ENCODE measurements at places on chromosomes 7 and 10.

GRCh38 chr10:61642150-61642571 is 20.6 kb upstream of the CABCOCO1 start:
- DNase-seq = no peak

DNA sequence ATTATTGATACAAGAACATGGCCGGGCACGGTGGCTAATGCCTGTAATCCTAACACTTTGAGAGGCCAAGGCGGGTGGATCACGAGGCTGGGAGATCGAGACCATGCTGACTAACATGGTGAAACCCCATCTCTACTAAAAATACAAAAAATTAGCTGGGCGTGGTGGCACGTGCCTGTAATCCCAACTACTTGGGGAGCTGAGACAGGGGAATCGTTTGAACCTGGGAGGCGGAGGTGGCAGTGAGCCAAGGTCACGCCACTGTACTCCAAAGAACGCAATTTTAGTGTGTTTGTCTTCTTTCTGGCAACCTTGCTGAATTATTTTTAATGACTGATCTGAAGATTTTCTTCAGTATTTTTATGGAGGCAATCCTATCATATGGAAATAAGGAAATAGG is 46.2 kb downstream of the IDE start:
- no peak for DNase-seq

GRCh38 chr10:127945948-127946711 is 39.2 kb downstream of the PTPRE start:
- no peak for DNase-seq

DNA sequence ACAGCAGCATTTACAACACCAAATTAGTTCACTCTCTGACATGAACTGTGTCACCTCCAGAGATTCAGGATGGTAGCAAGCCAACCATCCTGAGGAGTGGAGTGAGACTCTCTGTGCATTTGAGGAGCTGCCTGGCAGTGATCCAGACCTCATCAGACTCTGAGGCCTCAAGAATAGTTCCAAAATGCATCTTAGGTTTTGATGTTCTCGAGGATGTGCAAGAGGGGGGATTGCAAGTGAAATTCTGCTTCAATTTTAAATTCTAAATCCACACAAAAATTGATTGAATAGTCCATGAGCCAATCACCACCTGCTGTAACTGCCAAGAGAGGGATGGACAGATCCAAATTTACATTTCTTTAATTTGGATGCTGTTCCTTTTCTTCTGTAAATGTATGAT is 49.7 kb downstream of the SLK start:
- no peak for DNase-seq

- DNase-seq = peak; percentile 71
These were observed 145.4 kb upstream of the ASAH2 start for GRCh38 chr10:50396491-50397311.

DNA sequence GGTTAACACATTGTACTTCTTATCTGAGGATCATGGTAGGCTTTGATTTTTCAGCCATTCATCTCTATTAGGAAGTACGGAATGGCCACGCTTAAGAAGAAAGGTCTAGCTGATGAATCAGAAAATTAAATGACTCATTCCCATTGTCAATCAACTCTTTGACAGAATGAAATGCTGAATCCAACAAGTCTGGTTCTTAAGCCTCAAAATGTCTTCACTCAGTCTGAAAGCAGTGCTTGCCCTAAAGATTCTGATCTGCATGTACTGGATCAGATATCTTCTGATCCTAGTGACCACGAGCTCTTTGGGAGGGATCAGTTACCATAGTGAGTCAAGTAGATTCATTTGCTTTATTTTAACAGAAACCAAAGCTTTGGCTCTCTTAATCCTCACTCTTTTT is 5.7 kb upstream of the CELF2 start:
- no peak for DNase-seq

DNA sequence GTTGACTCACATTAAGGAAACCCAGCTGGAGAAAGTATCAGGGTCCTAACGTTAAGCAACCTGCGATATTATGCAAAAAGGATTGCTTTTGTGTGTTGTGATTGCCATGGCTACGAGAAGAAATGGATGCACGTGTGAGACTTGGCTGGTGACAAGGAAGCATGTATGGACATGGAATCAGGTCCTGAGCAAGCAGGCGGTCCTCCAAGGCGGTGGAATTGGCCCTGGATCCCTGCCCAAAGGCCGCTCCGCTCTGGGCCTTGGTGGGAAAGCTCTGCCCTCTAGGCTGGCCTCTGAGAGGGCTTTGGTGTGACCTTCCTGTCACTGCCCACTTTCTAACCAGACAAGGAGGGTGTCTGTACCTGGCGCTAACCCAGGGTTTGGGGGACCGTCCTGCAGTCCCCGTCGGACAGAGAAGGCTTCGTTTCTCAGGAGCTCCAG is 192.1 kb downstream of the EBF3 start:
- DNase-seq = no peak

DNA sequence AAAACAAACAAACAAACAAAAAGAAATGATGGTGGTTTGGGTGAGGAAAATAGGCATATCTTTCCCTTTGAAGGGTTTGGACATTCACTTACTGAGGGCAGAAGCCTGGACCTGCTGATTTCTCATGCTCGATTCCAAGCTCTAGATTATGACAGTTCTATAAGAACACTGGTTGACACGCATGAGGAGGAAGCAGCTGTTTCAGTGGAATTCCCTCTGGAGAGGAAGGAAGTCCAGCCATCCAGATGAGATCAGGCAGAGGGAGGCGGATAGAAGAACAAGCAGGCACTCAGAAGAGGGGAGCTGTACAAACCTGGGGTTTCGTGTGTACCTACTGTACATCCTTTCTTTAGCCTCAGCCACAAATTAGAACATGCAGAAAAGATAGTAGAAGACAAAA is 691.9 kb downstream of the INHBA start:
- DNase-seq = no peak

GRCh38 chr10:104577861-104578521 is 63.1 kb upstream of the SORCS3 start:
- DNase-seq = peak; percentile 67

DNA sequence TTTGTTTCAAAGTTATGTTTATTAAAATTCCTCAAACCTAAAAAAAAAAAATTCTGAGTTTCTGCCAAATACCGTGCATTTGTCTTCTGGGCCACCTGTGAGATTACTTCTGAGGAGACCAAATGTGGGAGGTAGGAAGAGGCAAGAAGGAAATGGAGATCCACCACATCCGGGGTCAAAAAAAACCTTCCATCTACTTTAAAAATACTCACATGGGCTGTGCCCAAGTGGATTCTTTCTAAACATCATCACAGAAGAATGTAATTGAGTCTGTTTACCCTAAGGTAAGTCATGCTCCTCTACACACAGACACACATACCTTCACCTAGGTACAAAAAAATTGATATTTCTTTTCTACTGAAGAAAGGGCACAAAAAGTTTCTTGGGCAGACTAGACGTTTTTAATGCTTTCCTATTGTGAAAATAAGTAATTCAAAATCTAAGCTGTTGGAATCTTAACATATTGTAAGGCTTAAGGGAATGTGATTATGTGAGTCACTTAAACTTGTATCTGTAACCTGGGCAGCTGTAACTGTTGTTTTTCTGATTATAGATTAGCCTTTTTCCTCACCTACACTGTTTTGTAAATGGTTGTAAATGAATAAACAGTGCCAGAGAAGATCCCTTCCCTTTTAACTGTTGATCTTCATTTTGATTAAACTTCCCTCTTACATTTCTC is 19.1 kb upstream of the SPOCK2 start:
- DNase-seq = no peak

- DNase-seq = no peak
These were observed 115.5 kb upstream of the DIP2C start for GRCh38 chr10:804787-805619.

DNA sequence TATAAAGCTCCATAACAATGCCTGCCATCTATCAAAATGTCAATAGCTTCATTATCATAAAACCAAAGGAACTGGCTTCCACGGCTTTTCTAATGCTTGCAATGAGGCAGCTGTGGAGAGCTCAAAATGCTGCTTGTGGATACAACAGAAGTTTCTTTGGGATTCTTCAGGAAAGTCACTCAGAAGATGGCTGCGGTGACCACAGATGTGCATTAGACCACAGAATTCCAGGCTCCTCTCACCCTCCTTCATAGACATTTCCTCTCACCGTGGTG is 77.2 kb downstream of the CDCA7L start:
- no peak for DNase-seq

- no peak for DNase-seq
These were observed 76.2 kb upstream of the TMEM168 start for GRCh38 chr7:112866424-112866823.

- DNase-seq = no peak
These were observed 9.7 kb upstream of the SMIM30 start for GRCh38 chr7:113128031-113128430.

DNA sequence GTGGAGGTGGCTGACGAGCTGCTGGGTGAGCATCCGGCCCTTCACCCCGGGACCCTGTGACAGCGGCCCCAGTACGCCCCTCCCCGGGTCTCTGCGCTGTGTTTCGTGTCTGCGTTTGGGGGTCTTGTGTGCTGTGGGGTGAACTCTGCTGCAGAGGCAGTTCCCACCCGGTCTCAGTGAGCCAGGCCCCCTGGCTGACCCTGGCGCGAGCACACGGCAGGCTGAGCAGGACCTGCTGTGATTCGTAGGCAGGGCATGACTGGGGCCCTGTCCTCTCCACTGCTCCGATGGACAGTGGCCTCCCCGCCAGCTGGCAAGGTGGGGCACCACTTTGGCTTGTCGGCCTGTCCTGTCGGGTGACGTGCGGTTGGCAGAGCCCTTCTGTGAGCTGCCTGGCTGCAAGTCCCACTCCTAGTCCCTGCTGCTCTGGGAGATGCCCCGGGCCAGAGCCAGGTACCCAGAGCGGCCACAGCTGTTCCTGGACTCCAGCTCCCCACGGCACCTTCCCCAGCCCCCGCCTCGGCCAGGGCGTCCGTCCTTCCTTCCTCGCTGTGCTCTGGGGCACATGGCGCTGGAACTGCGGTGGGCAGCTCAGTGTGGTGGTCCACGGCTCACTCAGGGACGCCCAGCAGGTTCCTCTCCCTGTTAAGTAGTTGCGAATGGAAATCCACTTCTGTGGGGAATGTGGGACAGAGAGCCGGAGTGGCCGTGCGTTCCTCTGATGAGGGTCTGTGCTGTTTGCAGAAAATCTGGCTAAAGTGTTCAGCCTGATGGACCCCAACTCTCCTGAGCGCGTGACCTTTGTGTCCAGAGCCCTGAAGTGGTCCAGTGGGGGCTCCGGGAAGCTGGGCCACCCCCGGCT is 10.5 kb downstream of the GET4 start:
- no peak for DNase-seq

DNA sequence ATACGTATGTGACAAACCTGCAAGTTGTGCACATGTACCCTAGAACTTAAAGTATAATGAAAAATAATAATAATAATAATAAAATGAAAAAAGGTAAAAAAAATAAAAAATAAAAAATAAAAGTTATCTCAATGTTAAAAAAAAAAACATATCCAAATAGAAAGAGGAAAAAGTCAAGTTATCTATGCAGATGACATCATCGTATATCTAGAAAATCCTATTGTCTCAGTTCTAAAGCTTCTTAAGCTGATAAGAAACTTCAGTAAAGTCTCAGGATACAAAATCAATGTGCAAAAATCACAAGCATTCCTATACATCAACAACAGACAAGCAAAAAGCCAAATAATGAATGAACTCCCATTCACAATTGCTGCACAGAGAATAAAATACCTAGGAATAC is 466.6 kb upstream of the PHF14 start:
- no peak for DNase-seq

- no peak for DNase-seq
These were observed 77.7 kb upstream of the GPR37 start for GRCh38 chr7:124843336-124843735.

DNA sequence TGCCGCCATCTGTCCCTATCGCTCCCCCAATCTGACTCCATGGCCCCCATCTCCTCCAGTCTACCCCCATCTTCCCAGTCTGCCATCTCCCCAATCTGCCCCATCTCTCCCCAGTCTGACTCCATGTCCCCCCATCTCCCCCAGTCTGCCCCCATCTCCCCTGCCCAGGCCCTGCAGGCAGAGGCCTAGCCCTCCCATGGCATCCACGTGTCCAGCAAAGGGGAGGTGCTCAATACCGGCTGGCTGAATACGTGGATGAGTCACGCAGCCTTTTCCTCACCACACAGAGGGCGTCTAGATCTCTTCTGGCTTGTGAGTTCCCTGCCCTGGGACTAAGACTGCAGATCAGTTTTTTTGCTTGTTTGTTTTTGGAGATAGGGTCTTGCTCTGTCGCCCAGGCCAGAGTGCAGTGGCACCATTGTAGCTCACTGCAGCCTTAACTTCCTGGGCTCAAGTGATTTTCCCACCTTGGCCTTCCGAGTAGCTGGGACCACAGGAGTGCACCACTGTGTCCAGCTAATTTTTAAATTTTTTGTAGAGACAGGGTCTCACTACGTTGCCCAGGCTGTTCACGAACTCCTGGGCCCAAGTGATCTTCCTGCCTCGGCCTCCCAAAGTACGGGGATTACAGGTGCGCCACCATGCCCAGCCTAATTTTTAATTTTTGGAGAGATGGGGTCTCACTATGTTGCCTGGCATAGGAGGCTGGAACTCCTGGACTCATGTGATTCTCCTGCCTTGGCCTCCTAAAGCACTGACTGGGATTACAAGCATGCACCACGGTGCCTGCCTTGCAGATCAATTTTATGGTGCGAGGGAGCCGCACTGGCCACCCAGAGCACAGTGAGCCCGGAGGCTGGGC is 15.3 kb upstream of the GPR146 start:
- peak; percentile 89 for DNase-seq

- DNase-seq = no peak
These were observed 106.7 kb upstream of the INSYN2A start for GRCh38 chr10:127303105-127303504.

GRCh38 chr7:1946025-1946772 is 276.1 kb downstream of the ELFN1 start:
- no peak for DNase-seq

GRCh38 chr7:76426246-76426645 is 1.5 kb downstream of the ZP3 start:
- no peak for DNase-seq

GRCh38 chr10:123896246-123896927 is 4.8 kb upstream of the CPXM2 start:
- DNase-seq = no peak

GRCh38 chr10:97081621-97082235 is 104.0 kb downstream of the SLIT1 start:
- peak; percentile 81 for DNase-seq

DNA sequence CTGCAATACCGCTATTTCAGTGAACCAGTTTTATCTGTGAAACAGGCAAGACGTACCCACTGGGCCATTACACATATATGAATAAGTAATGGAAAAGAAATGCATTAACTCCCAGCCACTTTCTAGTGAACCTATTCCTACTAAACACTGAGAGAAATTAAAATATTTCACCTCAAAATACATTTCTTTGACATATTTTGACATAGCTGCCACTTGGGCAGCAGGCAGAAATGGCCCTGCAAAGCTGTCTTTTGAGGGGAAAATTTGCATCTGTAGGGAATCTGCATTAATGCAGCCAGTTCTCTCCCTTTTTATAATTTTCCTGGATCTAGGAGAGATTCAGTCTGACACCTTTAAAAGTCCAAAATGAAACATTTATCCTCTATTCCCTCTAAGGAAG is 714.8 kb upstream of the POM121L12 start:
- no peak for DNase-seq

GRCh38 chr7:80014511-80014910 is 120.1 kb upstream of the GNAI1 start:
- no peak for DNase-seq
